ENCODE measurements at places on chromosomes 13 and 19.

DNA sequence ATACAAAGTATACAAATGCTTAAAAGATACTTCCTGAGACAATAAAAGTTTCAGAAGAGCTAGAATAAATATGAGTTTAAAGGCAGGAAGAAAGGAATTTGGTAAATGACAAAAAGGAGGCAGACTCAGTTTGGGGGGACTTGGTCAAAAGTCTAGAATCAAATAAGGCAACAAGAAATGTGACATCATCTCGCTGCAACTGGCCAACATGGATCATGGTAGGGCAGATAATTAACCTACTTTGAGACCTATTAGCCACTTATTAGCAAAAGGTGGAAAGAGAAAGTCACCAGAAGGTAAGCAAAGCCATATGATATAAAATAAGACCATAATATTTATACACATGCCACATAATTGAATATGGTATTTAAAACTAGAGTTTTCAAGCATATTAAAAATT, 5.3 kb downstream of the USP12 start:
- DNase-seq, result no peak

DNA sequence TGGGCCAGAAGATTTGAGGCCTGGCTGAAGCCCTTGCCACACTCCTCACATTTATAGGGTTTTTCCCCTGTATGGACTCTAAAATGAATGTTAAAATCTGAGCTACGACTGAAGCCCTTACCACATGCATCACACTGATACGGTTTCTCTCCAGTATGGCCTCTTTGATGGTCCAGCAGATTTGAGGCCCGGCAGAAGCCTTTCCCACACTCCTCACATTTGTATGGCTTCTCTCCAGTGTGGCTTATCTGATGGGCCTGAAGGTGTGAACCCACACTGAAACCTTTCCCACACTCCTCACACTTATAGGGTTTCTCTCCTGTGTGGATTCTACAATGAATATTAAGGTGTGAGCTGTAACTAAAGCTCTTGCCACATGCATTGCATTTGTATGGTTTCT, 21.0 kb downstream of the ZNF45 start:
- no peak for DNase-seq

DNA sequence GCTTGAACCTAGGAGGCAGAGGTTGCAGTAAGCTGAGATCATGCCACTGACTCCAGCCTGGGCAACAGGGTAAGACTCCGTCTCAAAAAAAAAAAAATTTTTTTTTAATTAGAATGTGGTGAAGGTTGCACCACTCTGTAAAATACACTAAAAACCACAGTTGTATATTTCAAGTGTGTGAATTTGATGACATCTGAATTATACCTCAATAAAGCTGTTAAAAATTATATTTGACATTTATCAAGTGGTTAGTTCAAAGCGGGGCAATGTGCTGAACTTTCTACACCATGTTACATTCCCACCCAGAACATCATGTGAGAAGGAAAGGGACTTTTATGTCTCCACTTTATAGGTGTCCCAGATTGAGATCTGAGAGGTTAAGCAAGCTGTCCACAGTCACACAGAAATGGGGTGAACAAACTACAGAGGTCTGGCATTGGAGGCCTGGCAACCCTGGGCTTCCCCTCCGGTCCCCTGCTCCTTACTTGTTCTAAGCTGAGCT, 5.9 kb upstream of the S1PR5 start:
- no peak for DNase-seq

DNA sequence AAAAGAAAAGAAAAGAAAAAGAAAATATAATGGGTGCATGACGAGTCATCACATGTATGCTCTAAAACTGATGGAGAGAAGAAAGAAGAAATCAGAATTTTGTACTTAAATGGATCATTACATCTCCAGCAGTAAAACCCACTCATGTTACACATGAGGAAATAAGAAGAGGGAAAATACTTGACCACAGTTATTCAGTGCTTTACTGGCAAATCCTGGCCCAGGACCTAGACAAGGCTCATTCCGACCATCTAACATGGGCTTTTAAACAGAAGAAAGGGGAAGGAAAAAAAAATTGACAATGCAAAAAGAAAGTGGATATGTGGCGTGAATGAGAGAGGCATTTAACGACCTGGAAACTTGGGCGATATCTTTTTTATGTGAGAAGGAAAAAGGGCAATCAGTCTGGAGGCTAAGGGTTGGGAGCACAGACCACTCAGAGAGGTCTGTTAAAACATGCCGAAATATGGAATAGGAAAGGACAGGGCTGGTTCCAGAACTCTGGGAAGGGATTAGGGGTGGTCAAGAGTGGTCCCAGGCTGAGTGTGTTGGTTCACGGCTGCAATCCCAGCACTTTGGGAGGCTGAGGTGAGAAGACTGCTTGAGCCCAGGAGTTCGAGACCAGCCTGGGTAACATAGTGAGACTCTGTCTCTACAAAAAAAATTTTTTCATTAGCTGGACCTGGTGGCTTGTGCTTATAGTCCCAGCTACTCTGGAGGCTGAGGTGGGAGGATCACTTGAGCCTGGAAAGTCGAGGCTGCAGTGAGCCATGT, 1.6 kb downstream of the SIGLECL1 start:
- no peak for DNase-seq

All from Kasumi-1 (cell line).